Stimulated activated CD4-positive, alpha-beta T cell treated with anti-CD3 and anti-CD28 coated beads, Interleukin-2, amount 100 ng/mL, for 4 hours (primary cell): ENCODE measurements at places on chromosomes 6 and 20.
A peak's percentile ranks its signal among the peaks of the same experiment; 100 is the strongest.

DNA sequence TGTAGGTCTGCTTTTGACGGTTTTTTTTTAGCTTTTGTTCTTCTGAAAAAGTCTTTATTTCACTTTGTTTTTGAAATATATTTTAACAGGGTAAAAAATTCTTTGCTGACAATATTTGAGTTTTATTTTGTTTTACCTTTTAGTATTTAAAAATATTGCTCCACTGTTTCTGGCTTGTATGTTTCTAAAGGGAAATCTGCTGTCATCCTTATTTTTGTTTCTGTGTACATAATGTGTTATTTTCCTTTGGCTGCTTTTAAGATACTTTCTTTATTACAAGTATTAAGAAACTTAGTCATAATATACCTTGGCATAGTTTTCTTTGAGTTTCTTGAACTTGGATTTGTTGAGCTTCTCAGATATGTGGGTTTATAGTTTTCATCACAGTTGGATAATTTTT is 88.6 kb upstream of the SPACA1 start:
- no peak for DNase-seq

DNA sequence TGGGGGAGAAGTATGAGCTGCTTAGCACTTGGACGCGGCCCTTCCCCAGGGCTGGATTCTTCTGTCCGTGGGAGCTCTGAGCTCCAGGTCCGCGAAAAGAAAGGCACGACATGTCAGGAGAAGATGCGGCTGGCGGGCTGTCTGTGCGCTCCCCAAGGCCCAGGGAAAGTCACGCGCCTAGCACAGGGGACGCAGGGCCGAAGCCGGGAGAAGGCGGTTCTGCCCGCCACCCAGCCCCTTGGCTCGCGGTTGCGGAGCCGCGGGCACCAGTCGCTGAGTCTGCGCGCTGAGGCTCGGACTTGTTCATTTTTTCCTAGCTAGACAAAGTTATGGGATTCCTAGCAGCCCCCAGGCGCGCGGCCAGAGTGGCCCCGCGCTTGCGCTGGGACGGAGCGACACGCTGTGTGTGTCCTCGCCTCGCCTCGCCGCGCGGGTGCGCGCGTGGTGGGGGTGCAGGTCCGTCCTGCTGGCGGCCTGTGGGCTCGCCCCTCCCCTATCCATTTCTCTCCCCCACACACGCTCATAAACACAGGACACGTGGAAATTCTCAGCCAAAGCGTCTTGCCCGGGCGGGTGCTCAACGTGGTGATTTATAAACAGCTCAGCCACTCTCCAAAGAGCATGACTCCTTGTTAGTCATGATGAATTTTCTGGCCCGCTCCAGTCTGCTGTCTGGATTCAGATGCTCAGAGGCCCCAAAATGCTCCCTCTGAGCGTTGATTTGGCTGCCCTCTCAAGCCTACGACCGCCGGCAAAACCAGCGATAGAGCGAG is 1.9 kb upstream of the POU3F2 start:
- DNase-seq = no peak

- no peak for DNase-seq
These were observed 19.2 kb downstream of the ASF1A start for GRCh38 chr6:118913161-118913560.

- no peak for DNase-seq
These were observed 100.7 kb downstream of the NOL4L start for GRCh38 chr20:32484225-32484957.

- no peak for DNase-seq
These were observed 156.1 kb downstream of the MRPL14 start for GRCh38 chr6:43970913-43971775.

GRCh38 chr6:39685938-39686337 is 39.3 kb downstream of the KIF6 start:
- DNase-seq = no peak

DNA sequence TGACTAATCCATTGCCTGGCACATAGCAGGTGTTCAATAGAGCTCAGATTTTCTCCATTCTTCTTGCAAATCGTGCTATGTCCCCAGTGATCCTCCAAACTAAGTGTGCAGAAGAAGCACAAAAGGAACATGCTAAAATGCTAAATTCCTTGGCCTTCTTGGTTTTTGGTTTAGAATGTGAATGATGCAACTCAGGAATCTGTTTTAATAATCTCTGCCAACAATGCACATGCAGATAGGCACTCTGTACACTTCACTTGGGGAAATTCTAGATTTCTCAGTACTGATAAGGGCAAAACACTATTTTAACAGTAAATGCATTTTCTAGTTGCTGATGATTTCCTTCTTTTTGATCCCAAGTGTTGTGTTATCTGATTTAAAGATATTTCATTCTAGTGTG is 35.2 kb downstream of the SLC22A1 start:
- DNase-seq = no peak

DNA sequence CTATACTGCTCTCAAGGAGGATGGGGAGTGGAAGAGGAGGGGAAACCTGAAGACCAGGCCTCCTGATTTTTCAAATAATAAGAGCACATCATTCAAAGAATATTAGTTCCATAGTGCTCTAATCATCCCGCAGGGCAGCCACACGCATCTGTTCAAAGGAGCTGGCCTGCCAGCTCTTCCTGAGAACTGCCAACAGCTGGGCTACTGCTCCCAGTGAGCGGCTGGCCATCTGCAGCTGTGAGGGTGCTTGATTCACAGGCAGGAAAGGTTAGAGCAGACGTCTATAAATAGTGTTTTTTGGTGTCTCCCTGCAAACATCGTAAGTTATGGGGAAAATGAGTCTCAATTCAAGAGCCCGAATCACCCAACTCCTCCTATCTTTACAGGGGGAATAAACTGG is 17.3 kb downstream of the NSFL1C start:
- no peak for DNase-seq

DNA sequence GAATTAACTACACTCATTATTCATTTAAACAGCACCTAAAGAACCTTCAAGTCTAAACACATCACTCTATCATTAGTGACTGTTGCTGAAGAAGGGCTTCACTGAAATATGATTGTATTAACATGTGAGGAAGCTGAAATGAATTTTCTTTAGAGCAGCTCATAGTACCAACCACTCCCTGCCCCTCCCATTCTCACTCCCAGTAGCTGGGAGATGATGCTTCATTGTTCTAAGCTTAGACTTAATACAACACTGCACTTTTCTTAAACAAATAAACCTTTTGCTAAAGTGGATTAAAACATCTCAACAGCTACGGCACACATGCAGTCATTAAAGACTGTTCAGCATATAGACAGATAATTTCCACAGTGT is 63.1 kb downstream of the ATXN1 start:
- no peak for DNase-seq

DNA sequence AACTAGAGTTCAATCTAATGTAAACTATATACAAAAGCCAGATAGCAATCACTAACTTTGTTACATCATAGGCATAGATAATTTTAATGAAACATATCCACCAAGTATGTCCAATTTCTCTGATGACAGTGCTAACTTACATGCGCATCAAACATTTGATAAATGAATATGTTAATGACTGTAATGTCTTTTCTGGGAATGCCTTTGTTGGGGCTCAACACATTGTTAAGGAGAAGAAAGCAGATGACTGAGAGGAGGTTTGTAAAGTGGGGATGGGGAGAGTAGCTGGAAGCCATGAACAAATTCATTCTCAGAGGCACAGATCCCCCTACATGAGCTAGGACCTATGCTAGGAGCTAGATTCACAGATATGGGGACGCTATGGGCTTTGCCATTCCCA is 950.0 kb downstream of the KIF16B start:
- no peak for DNase-seq

DNA sequence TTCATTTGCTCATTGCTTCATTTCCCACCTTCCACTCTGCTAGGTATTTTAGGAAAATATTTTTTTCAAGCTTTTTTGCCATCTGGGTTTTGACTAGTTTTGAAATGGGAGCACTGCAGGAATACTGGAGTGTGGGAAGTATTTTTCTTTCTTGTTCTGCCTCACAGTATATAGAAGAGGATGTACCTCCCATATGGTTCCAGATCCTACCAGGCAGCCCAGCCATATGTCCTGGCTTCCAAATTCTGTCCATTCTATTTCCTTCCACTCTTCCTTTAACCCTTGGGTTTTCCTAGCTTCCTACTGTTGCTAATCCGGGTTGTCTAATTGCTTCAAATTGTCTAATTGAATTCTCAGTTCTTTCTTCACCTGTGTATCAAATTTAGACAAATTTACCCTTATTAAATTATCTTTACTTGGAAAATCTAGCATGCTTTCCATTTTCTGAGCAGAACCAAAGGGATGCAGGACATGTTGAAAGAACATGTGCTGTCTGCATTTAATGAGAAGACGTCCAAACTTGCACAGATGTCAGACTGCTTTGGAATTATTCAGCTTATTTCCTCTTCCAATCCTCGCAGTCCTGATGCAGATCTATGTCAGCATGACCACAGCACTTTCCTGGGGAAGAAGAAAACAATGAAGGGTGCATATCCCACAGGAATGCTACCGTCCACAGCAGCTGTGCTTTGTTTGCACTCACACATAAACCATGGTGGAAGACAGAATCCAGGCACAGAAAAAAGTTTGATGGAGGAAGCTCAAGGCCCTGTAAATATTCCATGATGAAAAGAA is 1273.9 kb upstream of the MAP3K7 start:
- no peak for DNase-seq

DNA sequence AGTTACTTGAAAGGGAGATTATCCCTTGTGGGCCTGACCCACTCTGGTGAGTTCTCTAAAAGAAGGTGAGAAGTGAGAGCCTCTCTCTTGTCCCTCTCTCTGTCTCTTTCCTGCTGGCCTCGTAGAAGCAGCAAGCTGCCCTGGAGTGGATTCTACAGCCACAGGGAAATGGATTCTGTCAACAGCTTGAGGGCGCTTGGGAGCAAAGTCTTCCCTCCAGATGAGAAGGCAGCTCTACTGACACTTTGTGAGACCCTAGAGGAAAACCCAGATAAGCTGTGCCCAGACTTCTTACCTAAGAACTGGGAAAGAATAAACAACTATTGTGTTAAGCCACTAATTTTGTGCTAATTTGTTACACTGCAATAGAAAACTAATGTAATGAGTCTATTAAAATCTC is 39.9 kb downstream of the ANKRD60 start:
- DNase-seq = no peak

DNA sequence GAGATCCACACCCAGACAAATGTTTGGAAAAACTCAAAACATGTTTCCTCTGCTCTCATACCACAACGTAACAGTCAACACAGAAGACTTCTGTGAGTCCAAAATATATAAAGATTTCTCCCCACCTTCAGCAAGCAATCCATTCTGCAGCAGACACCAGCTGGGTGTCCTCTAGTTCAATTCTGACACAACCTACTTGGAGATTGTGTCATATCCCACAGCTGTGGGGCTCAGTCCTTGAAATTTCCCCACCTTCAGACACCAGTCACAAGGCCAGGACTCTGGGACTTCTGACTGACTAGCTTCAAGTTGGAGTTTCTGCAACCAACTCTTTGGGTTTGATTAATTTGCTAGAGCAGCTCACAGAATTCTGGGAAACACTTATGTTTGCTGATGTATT is 244.8 kb upstream of the CDYL start:
- DNase-seq = no peak

DNA sequence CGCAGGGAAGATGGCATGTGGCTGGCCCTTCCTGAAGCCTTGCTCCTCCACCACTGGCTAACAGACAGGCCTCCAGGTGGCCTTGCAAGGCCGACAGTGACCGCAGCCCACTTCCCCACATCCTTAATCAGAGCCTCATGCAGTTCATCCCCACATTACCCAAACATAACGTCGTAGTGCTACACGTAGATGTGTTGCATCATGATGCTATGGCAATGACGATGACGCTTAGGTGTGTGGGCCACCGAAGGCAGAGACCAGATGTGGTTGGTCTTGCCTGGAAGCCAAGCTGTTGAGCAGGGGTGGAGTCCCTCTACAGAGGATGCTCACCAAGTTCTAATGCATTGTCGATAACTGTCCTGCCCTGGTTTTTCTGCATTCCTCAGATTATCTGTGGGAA is 5.6 kb downstream of the CD93 start:
- DNase-seq = no peak

DNA sequence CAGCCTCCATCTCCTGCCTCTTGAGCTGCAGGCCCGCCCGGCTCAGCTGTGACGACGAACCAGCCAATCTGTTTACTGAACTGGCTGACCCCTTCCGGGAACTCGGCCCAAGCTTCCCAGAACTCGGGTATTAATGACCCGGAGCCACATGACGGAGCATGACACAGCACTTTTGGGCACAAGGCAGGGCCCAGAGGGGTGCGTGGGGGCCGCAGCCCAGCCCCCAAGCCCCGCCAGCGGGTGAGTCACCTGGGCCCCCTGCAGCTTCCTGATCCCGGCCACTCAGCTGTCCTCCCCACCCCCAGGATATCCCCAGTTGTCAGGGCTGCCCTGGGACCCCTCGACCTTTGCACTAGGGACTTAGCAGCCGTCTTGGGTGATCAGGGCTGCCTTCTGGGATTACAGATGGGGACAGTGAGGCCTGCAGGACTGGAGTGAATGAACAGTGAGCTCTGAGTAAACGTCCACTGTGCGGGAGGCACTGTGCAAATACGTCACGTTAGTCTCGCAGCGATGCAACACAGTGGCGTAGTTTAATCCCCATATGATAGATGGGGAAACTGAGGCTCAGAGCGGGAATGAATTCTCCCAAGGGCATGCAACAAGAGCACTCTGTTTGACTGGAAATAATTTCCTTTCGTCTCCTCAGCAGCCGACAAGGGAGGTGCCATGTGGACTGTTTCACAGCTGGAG is 102.1 kb downstream of the CEBPB start:
- DNase-seq = peak; percentile 7

DNA sequence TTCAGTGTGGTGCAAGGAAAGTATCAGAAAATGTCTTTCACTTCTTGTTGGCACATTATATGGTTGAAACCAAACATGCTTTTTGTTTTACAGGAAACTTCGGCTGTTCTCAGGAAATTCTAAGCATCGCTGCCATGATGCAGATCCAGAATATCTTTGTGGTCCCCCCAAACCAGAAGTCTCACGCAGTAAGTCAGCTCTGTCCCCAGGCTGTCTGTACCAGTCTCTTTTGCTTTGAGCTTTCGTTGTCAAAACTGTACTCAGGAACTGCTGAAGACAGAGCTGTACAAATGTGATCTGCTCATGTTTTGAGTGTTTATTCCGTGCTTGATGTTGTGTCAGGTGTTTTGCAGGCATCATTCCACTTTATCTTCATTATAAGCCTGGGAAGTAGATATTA is 59.6 kb downstream of the DHX35 start:
- no peak for DNase-seq

DNA sequence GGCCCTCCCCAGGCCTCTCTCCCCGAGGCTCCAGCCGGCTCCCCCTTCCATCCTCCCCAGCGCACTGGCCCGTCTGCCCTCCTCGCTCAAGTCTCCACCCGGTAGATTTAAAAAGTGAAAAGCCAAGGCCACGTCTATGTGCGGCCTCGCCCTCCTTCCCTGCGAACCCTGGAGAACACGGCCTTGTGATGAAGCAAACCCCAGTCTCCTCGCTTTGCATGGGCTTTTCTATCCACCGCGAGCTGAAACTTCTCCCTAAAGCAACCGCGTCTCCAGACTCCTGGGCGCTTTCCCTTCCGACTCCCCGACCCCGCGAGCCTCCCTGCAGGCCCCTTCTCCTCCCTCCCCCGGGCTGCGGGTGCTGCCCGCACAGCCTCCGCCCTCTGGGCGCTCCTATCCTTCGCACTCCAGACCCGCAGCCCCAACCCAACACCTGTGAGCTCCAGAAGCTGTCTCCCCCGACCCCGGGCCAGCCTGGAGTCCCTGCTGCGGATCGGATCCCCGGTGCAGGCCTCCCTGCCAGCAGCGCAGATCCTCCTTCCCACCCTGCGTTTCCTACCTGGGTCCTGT is 265.2 kb upstream of the QKI start:
- DNase-seq = no peak

GRCh38 chr6:147507162-147508041 is 1.1 kb upstream of the SAMD5 start:
- DNase-seq = no peak
